H54 (cell line): ENCODE measurements at places on chromosomes 7 and 10.

- DNase-seq = no peak
Observed at GRCh38 chr7:87878208-87878735, 2.0 kb downstream of the DBF4 start.

GRCh38 chr10:11921800-11922392 is 98.7 kb downstream of the PROSER2 start:
- no peak for DNase-seq

DNA sequence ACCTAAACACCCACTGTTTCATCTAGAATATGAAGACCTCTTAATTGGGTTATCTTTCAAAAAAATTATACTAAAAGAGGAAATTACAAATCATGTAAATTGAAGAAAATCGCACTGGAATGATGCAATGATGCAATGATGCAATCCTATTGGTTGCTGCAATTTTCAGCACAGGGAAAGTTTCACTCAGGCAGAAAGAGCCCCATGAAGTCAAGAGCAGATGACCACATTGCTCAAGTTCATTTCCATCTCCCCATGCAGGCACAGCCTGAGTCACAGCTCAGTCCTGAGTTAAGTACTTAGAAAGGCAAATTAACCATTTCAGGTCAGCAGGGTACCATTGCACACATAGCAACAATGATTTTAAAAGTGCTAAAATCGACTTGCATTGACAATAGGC is 180.3 kb upstream of the MYO3A start:
- no peak for DNase-seq

DNA sequence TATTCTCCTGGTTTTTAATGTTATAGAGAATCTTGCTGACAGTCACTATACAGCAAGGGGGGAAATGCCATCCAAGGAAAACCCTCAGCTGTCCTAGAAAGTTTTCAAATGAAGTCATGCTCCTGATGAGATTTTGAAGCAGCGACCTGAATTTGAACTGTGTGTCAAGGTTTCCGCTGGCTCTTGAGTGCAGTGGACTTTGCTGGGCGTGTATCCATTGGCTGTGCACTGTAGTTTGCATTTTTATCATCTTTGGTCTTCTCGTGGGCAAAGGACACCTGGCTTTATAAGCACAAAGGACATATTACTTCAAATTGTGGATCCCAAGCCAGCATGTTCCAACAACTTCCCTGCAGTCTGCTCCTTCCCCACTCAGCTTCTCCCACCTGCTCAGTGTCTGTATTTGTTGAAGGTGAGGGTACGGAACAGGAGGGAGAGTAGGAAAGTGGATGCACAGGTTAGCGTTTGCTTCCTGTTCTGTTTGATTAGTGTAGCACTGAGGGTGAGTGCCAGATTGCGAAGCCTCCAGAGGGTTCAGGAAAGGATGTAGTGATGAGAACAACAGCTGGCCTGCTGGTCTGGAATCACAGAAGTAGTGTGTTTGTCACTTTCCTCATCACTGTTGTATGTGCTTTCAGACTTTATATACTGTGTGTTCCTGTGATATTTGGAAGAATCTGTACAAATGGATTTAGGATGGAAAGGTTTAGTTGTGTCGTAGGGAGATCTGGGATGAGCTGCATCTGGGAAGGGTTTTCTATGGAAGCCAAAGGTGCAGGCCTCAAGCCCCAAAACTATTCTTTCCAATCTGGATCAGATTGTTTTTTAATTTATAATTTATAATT is 204.8 kb downstream of the BMPER start:
- DNase-seq = no peak

DNA sequence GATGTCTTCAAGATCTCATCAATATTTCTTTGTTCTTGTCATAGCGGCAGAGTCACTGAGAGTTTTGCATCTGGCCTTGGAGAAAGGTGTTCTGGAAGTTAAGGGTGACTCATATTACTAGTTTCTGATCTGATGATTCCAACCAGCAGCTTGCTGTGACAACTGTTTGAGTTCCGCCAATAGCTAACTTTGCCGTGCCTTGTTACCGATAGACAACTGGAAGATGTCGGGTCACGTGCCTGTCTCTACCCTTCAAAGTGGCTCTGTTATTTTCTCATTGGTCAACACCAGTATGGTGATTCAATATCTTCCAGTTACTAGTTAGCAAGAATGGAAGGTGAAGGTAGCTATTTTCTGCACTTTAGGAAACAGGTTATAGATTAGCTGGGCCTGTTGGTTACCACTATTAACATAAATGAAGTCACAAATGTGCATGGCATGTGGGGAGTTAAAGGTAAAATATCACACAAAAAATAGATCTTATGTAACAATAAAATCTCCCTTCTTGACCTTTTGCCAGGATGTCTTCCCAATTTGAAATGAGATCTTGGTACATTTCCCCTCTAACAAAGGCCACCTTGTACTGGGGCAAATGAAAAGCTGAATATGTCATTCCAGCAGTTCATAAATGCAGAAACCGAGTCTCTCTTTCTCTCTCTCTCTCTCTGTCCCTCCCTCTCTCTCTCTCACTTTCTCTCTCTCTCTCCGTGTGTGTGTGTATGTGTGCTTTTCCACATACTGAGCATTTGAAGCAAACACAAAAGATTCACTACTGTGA is 2.6 kb upstream of the MGAM2 start:
- no peak for DNase-seq

DNA sequence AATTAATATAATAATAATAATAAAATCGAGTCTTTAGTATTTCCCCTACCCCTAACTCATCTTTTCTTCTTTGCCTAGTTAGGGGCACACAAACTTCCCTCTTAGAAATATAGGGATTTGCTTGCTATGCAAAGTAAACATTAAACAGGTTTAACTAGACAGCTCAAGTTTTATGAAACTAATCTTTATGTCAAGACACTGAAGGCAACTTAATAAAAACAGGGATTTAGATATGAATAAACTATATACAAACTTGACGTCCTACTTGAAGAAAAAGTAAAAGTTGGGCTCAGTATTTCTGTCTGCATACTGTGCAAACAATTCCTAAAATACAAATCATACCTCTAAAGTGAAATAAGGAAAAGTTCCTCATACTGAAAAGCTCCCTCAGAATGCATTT is 52.1 kb upstream of the CAV2 start:
- no peak for DNase-seq

DNA sequence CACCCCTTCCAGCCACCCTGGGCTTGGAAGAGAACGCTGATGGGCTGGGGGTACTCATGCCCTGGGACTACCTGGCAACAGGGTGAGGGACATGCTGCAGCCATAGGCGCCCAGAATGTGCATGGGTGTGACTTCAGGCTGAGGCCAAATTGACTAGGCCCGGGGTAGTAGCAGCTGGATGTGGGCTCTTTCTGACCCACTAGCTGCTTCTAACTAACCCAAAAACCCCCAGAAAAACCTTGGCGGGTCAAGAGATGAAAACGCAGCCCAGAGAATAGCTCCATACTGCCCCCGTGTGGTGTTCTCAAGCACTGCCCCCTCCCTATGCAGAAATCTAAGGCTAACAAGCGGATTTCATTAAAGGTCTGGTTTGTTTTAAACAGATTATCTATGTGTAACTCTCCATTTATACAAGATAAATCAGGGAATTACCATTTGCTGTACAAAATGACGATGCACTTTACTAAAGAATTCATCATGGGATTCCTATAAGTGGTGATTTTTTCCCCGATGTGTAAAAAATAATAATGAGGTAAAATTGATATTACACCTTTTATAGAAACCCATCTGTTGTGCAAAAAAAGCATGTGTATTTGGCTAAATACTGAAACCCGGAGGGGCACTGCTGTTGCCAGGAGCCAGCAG is 4.2 kb downstream of the SMARCD3 start:
- DNase-seq = peak; percentile 87

GRCh38 chr10:63542835-63543575 is 21.8 kb downstream of the REEP3 start:
- DNase-seq = no peak

GRCh38 chr7:28685644-28686417 is 272.3 kb downstream of the TRIL start:
- peak; percentile 82 for DNase-seq

GRCh38 chr10:74816824-74817498 is 9.4 kb upstream of the KAT6B start:
- no peak for DNase-seq

DNA sequence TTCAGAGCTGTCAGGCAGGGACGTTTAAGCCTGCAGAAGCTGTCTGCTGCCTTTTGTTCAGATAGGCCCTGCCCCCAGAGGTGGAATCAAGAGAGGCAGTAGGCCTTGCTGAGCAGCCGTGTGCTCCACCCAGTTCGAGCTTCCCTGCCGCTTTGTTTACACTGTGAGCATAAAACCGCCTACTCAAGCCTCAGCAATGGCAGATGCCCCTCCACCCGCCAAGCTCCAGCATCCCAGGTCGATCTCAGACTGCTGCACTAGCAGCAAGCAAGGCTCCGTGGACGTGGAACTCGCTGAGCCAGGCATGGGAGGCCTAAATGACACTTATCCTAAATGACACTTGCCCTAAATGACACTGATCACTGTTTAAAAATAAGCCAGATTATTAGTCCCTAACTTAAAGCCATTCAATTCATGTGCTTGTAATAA is 6.8 kb upstream of the ASB15 start:
- no peak for DNase-seq

DNA sequence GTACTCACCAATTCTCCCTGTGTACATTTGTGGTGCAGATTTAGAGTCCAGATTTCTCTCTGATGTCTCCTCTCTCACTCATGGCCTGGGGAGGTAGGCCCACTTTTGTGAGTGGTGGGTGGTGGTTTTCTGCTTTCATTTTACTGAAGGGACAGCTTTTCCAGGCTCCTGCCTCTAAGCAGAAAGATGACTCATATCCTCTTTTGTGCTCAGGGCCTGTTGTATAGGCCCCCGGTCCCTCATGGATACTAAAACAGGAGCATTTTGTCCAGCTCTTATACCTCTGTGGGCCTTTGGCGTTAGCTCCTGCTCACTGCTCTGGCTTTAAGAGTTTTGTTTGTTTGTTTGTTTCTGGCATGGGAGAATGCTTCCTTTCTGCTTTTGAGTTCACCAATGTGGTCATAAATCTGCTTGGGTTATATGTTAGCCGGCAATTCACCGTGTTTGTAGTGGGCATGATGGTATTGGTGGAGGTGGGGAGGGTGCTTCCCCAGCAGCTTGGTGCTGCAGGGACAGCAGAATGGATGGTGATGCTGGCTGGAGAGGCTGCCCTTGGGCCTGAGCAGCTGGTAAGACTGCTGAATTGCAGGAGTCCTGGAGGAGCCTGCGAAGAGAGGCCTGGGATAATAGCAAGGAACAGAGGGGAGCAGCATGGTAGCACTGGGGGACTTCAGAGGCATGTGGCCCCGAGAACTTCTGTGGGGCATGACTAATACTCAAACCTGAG is 468.7 kb downstream of the RPS24 start:
- DNase-seq = peak; percentile 45

DNA sequence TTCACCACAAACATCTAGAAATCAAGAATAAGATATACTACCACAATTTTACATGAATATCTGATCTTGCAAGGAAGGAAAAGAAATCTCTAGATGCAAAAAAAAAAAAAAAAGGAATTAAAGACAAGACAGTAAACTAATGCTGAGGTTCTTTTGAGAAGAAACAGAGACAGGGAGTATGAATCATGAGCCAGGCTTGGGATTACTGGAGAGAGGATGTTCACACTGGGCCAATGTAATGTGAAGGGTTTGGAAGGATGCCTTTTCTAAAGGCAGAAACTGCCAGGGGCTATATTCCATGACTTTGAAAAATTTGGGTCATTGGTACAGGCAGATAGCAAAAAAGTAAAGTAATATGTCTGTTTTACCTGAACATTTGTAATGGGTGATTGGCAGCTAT is 573.0 kb upstream of the IGFBP3 start:
- DNase-seq = no peak

DNA sequence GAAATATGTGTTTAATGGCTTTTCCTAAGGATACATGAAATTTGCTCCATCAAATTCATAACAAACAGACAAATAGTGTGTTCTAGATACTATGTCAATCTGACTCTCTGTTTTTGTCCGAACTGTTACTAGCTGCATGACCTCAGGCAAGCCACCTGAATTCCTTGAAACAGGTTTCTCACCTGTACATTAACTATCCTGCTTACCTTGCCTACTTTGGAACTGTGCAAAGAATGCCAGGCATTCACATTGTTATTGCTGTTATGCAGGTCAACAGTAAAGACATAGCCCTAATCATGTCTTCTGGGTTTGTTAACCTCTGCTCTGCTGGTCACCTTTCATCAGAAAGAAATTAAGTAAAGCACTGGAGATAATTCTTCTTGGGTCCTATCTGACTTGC is 1283.9 kb upstream of the CELF2 start:
- DNase-seq = no peak

GRCh38 chr10:13399236-13399635 is 51.1 kb upstream of the SEPHS1 start:
- no peak for DNase-seq

DNA sequence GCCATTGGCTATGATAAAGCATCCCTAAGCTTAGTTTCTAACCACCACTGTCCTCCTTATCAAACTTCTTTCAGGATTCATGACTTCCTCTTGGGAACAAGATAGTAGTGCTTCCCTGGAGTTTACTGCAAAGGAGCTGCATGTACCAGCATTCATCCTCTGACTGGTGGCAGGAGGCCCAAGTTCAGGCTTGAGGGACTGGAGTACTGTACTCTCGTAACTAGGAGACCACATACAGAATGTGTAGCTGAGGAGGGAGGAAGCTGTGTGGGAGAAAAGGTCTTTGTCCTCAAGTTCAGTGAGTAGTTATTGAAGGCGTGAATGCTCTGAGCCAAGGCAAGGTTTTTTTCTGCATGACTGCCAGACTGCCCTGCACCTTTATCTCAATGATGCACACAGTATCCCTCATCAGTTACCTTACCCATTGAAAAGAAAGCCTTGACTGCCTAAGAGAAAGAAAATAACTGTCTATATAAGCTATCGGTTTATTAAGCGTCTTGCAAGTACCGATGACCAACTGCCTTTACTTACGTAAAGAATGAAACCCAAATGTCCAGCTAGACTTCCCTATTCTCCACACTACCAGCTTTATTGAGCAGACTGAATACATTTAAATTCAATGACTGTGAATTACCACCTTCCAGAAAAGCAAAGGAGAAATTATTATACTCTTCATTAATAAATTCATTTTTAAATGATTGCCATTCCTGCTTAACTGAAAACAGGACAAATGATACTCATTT is 12.8 kb downstream of the SCRN1 start:
- no peak for DNase-seq

DNA sequence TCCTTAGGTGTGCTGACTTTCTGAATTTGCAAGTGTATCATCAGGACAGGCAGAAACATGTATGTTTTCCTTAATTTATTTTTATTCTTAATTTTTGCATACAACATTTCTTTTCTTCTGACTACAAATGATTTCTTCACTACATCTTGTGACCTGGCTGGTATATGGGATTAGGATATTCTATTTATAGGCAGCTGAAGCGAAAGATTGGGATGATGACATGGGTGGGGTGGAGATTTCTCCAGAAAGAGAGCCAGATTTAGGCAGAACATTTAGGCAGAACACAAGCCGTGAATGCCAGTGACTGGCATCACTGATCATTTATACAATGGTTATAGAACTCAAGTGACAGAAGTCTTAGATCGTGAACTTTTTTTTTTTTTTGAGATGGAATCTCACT is 256.7 kb downstream of the KLF6 start:
- DNase-seq = no peak

- DNase-seq = peak; percentile 97
Observed at GRCh38 chr7:152463709-152464311, 28.0 kb upstream of the KMT2C start.

GRCh38 chr10:21746118-21746517 is 212.1 kb downstream of the MLLT10 start:
- no peak for DNase-seq
